ENCODE measurements at places on chromosomes 7 and 10. TPM values are rescaled to one million over a fixed set of nuclear protein-coding genes. Genes with fewer than 3 reads are reported as not detected.

DNA sequence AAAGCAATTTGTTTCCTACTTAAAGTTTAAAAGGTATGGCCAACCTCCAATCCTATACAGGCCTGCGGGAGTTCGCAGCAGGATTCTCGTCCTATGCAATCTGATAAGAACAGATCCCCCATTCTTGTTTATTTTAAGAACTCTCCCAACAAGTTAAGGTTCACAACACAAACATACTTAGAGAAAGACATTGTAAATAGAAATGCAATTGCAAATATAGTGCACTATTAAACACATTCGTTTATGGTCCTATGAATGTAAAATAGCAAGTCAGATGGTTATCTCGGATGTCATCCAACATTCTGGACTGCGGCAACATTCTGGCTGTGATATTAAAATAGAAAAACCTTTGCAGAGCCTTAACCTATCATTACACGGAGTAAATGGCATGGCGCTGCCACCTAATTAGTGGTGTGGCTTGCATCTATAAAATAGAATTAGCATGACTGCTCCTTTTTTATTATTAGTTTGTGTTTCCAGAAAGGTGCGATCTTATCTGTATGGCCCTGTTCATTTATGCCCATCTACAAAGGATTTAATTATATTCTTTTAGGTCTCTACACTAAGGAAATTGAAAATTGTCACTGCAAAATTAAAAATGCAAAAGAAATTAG lies 37.0 kb downstream of the BEND7 start:
- DNase-seq = no peak

GRCh38 chr7:5005066-5005465 lies 40.6 kb upstream of the RBAK start:
- DNase-seq = no peak

GRCh38 chr10:115558252-115558651 lies 465.1 kb downstream of the ATRNL1 start:
- DNase-seq = no peak

DNA sequence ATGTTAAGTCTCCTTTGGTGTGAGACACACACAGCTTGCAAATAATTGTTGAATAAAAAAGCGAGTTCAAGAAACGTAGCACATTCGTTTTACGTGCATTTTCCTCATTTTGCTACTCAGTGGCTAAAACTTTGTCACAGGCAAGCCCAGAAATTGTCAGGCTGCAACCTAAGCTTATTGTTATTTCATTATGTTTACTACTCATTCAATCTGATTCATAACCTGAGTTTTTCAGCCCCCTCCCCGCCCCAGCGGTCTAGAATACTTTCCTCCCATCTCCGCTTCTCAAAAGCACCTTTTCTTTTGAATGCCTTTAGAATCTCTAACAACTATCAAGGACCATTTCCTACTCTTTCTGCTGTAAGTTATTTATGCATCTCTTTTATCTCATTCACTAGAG lies 1.1 kb downstream of the FAM133B start:
- DNase-seq = no peak

- no peak for DNase-seq
These were observed 285.8 kb downstream of the DNAJB6 start for GRCh38 chr7:157622408-157623205.

DNA sequence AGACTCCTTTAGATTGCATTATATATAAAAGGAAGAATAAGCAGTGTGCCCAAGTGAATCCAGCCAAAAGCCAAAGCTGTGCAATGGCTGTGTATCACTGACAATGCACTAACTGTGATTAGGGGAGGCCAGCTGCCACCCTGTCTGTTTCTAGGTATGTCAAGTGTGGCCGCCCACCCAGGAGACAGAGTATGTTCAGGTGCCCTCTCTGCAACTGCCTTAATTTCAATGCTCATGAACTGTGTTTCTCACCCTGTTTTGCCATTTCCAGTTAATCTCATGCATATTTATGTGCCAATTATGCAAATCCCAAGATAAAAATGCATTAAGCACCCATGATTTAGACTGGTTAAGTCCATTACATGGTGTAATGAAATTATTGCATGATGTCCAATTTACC lies 159.4 kb downstream of the FRMD4A start:
- no peak for DNase-seq

GRCh38 chr7:122694697-122695096 lies 4.2 kb downstream of the RNF133 start:
- DNase-seq = no peak

DNA sequence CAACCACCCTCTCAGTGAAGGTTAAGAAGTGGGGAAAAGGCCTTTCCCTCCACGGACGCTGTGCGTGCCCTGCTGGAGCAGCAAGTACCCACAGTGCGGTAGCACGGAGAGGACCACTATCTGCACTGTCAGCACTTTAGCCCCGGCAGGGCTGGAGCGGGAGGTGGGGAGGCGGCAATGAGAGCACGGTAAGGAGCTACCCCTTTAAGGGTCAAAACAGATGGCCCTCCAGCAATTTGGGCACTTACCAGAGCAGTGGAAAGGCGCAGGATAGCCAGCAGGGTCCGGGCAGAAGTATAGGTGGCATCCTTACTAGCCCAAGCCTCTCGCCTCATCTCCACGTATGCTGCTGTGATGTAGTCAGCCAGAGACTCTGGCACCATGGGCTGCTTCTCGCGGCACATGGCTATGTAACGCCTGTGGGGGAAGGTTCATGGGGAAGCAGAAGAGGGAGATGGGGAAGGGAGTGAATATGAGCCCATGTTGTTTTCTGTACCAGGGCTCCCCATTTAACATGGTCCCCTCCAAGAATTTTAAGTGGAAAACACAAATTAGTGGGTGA lies 5.2 kb downstream of the COPS6 start:
- DNase-seq = no peak

DNA sequence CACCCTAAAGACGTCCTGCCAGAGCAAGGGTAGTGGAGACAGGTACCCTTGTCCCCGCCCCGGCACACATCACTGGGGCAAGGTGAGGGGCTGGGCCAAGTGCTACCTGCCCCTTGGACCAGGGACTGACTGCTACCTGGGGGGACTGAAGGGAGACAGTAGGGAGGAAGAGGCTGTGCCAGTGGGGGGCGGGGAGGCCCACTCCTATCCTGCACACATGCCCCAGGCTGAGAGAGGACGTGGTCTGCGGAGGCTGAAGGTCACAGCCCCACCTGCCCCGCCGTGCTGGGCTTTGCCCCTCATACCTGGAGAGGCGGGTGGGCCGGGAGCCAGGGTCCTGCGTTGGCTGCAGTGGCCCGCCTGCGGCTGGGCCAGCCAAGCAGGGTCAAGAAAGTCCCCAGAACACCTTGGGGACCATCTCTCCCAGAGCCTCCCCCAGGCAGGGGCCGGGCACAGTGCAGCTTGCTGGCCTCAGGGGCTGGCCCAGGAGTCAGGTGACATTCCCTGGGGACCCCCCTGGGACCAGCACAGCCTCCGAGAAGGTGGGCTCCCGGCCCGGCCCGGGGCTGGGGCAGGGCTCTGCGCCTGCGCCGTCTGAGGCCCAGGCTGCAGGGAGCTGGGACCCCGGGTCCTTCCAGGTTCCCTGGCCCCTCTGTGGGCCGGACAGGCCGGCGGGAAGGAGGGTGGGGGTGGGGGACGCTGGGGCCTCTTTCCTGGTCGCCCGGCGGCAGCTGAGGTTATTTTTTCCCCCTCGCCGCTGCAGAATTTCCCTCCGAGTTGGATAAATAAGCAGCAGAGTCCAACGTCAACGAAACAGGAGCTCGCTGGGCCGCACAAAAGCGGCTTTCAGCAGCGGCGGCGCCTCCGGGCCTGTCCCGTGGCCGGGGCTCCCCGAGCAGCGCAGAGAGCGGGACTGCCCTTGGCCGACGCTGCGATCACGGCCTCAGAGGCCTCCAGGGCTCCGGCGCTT lies 9.8 kb upstream of the FZD9 start:
- DNase-seq = no peak

DNA sequence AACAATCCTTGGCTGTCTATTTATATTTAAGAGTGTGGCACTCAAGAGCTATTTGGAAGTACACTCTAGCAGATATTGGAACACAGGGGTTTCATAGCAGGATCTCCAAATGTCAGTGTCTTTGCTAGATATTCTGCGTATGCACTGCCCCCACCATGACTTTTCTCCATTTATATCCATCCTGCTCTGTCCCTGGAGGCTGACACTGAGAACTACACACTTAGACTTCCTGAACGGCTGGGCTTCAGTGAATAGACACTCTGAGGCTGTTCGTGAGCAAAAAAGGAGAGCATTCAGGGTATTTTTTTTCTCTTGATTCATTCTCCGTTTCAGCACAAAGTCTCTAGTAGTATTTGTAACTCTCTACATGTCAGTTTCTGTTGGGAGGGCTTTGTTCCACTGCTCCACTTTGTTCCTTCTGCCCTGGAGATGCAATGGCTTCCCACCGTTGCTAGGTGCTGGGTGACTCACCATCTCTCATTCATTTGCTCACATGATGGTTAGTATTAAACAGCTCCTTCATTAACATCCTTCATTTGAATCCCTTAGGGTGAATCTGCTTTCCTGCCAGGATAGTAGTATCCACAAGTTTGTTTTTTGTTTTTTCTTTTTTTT lies 155.9 kb upstream of the SLC13A1 start:
- no peak for DNase-seq

DNA sequence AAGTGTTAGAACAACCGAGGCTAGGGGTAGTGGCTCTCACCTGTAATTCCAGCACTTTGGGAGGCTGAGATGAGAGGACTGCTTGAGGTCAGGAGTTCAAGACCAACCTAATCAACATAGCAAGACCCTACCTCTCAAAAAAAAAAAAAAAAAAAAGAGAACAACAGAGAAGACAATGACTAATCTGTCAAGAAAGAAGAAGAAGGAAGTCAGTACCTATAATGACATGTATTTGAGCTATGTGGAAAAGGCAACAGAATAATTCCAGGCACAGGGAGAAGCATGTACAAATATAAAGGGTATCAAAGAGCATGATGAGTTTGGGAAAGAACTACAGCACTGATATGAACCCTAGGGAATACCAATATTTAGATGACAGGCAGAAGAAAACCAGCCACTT lies 27.5 kb downstream of the COPG2 start:
- no peak for DNase-seq

DNA sequence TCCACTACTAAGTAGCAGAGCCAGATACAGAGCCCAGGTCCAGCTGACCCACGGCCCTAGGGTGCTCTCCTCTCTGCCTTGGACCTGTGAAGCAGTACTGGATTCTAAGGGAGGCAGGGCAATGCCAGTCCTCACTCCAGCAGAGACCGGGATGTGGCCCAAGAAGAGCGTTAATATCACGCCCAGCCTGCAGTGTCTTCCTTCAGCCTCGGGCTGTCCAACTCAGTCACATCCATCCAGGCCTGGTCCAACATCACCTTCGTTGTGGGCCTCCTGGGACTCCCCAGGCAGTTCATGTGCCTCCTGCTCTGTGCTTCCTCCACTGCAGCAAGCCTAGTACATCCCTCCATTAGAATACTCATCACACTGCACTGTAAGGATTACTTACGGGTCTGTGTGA lies 114.5 kb downstream of the GRID1 start:
- DNase-seq = no peak

DNA sequence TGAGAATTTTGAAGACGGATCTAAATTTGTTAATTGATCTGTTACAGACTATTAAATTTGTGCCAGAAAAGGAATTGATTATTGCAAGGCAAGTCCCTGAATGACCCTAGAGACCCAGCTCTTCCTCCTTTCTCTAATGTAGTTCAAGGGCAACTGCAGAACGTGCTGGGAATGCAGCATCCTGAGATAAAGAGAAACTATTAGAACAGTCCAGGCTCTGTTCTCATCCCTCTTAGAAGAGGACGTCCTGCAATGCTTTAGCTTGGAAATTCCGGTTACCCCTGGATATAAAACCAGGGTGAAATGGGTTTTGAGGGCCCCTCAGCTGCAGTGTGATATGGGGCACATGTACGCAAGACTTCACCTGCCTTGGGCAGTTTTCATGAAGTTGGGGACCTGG lies 67.3 kb downstream of the PTN start:
- DNase-seq = no peak

- no peak for DNase-seq
These were observed 2.0 kb downstream of the HPSE2 start for GRCh38 chr10:99233689-99234037.

DNA sequence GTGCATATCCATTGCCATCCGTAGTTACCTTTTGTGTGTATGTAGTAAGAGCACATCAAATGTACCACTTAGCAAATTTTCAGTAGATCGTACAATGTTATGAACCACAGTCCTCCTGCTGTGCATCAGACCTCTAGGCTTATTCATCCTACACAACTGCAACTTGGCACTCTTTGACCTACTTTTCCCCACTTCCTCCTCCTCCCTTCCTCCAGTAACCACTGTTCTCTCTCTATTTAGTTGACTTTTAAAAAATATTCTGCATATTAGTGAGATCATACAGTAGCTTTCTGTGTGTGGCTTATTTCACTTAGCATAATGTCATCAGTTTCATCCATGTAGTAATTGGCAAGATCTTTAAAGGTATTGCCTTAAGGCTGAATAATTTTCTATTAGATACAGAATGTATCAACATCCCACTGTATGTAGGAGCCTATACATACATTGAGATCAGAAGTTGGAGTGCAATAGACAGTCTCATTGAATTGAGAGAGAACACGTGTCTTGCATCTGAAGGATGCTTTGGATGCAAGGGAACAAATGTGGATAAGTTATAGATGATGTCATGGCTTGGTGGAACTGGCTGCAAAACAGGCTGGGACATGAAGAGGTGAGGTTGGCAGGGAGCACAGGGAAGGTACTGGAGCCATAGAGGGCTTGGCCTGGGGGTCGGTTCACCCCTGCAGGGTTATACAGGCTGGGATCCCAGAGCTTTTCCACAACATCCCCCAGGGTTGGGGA lies 83.0 kb upstream of the FAM180A start:
- DNase-seq = no peak

- no peak for DNase-seq
These were observed 591 bp downstream of the BZW2 start for GRCh38 chr7:16646472-16647072.

DNA sequence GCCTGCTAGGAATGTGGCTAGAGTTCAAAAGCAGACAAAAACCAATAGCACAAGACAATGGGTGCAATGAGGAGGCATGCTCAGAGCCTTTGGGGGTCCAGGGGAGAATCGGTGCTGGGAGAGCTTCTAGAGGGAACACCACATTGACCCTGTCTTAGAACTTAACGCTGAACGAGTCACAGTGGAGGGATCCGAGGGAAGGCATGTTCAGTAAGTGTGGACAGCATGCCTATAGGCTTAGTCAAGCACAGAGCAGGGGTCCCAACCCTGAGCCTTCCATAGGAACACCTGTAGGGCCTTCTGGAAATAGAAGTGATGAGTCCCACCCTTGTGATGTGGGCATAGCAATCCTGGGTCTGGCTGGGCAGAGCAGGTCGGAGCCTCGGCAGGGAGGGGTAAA lies 148.7 kb downstream of the PKD1L1 start:
- DNase-seq = no peak

PPRC1 gene
- total RNA-seq = 11.8 TPM

CPA2 gene
- total RNA-seq = 3.5 TPM

ECHDC3 gene
- total RNA-seq = 13.1 TPM

SEC31B gene
- total RNA-seq = 13.9 TPM

PSD gene
- total RNA-seq = 24.5 TPM

AGR2 gene
- not detected for total RNA-seq

UNCX gene
- not detected for total RNA-seq

APBB1IP gene
- 1.1 TPM for total RNA-seq

UPK3BL1 gene
- total RNA-seq = 52.7 TPM

CFAP46 gene
- 2.7 TPM for total RNA-seq

TMEM213 gene
- not detected for total RNA-seq

All from ovary (tissue), 10 donors.